ENCODE measurements at places on chromosomes 1 and 21.

GRCh38 chr21:14312871-14313270, 70.1 kb downstream of the HSPA13 start:
- DNase-seq, result no peak

DNA sequence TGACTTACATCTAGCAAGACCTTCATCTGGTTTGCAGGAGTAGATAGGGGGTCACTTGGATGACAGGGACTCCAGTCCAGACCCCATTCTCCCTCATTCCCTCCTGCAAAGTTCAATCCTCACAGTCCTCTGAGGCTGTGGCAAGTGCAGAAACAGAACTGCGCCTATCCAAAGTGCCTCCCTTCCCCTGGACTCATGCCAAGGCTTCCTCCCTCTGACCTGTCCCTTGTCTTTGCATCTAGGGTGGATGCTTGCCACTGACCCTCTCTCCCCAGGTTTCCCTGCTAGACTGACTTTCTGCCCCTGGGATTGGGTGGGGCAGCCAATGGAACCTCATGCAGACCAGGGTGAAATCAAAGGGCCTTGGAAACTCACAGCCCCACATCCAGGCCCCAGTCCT, 18.7 kb downstream of the PRAMEF1 start:
- no peak for DNase-seq

DNA sequence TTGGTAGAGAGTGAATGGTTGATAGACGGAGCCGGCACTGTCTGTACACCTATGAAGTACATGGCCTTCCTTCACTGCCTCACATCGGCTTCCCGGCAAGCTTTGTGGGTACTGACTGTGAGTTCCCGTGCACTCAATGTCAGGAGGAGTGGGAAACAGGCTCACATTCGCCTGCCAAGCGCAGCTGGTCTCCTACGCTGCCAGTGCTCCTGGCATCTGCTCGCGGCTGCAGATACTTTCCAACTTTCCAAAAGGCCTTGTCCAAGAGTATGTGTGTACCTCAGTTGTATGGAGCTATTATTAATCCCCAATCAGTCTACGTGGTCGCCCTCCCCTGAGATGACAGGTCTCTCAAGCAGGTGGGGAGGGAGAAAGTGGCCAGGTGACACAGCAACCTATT, 180.8 kb downstream of the ZSCAN20 start:
- DNase-seq, result no peak

- DNase-seq, result no peak
These were observed 1.7 kb downstream of the SLC50A1 start for GRCh38 chr1:155137154-155137949.

DNA sequence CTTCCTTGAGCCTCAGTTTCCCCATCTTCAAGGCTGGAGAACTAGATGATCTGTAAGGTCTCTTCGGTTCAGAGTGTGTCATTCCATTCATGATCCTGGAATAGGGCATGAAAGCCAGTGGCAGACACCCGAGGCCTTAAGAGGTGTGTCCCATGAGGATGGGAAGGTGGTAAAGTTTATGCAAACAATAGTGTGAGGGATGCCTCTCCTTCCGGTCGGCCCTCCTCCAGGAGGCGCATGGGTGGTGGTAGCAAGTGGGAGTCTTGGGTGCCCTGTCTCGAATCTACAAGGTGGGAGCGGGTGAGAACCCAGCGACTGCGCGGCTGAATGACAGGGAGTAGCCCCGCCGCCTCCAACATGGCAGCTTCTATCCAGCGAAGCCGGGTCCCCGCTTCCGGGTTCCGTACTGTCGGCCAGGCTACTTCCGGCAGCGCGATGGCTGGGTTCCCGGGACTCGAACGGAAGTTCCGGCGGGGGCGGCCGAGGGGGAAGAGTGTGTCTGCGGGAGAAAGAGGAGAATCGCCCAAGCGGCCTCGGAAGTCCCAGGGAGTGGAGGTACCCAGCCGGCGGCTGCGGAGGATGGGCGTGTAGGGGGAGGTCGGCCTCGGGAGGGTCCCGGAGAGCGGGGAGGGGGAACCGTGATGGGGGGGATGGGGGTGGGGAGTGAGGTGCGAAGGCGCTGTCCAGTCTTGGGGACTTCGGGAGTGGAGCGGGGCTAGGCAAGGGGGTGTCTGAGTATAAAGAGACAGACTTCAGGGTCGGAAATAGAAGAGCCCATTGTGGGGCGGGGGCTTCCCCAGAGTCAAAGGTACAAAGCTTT, at the start of gene LYPLA2:
Gene LYPLA2 (plus strand): TSS at position 450 of the 820 bp plus-strand sequence. CDS start 1,538 bp downstream, outside the sequence.
- peak; percentile 67 for DNase-seq

DNA sequence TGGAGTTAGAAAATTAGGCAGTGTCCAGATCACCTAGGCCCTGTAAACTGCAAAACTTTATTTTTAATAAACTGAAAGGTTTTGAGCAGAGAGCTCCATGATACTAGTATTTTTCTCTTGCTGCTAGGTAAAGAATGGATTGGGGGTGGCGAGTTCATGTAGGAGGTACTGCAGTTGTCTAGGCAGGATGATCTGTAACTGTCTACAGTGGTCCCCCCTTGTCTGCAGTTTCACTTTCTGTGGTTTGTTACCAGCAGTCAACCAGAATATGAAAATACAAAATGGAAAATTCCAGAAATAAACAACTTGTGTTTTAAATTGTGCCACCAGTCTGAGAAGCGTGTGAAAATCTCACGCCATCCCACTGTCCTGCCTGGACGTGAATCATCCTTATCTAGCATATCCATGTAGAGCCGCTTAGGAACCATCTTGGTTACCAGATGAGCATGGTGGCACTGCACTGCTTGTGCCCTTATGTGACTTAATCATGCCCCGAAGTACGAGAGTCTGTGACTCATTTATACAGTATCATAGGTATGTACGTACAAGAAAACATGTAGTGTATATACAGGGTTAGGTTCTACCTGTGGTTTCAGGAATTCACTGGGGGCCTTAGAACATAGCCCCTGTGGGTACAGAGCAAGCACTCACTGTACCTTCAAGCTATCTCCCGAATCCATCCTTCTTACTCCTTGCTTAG, 94.2 kb downstream of the AHCTF1 start:
- no peak for DNase-seq

GRCh38 chr1:110262296-110262695, 52.2 kb downstream of the KCNC4 start:
- DNase-seq, result no peak

DNA sequence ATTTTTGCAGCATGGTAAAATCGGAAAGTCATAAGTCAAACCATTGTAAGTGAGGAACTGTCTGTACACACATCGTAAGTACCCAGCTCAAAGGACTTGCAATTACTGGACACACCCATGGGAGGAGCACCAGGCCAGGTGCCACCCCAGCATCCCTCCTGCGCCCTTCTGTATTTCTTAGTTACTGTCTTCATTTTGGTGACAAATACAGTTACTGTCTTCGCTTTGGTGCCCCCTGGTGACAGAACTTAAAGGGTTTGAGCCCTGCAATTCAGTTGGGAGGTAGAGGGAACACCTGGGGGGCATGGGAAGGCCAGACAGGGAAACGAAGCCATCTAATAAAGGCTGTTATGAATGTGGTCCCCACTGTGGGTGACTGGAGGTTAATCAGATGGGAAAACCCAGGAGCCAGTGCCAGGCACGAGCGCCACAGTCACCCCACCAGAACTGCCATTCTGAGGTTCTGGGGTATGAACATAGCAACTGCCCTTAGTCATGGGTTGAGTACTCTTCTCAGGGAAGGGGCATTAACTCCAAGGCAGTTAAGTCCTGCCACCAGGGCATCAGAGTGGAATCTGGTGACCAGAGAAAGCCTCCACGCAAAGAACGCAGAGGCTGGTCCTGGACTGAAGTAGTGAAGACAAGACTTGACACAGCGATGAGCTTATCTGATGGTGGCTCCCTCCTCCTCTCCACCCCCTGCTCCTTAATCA, 612.9 kb downstream of the PTPRU start:
- no peak for DNase-seq

DNA sequence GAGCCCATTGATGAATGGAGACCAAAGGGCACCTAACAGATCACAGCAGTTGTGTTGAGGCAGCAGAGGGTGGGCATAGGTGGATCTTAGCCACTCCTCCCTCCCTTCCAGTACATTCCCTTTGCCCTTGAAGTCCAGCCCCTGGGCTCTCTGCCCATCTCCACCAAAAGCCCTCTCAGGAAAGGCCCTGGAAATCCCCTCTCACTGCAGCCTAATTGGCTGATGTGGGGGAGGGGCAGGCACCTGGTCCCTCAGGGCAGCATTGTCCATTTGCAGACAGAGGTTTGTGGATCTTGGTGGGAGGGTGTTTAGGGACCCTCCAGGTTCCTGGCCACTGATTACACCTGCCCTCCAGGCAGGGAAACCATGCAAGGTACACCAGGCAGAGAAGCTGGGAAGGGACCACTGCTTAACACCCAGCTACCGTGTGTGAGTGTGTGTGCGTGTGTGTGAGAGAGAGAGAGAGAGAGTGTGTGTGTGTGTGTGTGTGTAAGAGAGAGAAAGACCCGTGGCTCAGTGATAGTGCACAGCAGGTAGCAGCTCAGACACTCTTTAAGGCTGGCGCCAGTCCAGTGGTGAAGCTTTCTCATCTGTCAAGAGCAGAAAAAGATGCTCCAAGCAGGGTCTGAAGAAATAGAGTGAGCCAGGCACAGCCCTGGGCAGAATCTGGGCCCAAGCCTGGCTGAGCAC, 71.1 kb downstream of the MATN1 start:
- no peak for DNase-seq

- no peak for DNase-seq
These were observed 212.4 kb downstream of the GPATCH2 start for GRCh38 chr1:217418269-217419193.
